ENCODE measurements at places on chromosomes 5 and 9.

DNA sequence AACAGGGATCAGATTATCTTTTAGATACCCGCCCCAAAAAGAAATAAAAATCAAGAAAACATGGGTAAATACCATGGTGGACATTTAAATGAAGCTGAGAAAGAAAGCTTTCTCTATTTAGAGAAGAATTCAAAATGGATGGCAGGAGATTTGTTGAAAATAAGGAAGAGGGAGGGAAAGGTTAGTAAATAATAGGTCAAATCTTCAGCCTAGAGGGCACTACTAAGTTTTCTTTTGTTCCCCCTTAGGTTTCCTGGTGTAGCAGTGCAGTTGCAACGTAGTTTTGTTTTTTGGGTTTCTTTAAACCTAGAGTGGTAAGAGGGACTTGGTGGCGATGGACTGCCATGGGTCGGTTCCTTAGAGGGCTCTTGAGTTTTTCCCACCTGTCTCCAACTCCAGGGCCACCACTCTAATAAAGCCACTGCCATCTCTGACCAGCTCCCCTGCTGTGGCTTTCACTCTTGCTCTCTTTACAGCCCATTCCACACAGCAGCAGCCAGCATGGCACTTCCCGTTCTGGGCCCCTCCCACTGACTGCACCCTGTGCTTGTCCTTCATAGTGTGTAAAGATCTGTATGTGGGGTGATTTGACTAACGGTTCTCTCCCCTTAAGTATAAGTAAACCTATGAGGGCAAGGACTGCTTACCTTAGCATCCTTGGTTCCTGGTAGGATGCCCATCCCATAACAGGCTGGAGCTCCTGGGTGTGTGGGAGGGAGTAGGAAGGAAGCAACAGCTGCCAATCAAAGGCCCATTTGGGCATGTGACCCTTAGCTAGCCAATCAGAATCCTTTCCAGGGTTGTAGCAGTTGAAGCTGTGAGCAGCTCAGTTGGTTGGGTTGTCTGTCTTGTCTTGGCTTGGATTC, 118.3 kb downstream of the SLC1A3 start:
- peak; percentile 80 for DNase-seq

GRCh38 chr5:90294604-90295003, 115.0 kb downstream of the CETN3 start:
- no peak for DNase-seq

DNA sequence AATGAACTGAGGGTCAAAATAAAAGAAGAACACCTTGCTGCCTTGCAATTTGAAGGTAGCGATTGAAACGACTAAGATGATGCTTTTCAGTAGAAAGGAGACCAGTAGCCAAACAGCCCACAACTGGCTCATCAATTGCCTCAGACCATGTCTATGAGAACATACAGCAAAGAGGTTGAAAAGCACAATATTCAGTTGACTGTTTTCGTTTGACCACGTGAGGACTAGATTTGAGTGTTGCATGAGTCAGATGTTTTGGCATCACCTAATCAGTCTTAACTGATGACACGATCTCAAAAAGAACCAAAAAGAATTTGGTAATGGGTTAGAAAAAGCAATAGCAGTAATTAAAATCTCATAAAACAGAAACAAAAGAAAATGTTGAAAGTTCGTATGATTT, 82.7 kb upstream of the IL7R start:
- DNase-seq: peak; percentile 60

- no peak for DNase-seq
Observed at GRCh38 chr9:72113056-72113455, 36.2 kb upstream of the GDA start.

- DNase-seq: no peak
Observed at GRCh38 chr9:115267790-115268189, 149.8 kb upstream of the TNC start.

DNA sequence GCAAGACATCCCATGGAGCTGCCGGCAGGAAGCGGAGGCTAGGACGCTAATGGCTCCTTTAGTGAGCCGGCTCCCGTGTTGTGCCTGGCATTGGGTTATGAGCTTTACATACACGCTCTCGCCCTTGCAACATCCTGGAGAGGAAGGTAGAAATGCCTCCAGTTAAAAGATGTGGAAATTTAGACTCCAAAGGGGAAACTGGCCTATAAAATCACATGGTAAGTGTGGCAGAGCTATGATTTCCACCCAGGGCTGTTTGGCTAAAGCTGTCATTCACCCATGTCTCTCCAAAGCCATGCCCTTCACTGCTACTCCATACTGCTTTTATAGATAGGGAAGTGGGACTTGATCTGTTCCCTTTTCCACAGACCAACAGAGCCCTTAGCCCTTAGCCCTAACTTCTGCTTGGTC, 5.2 kb downstream of the GM2A start:
- no peak for DNase-seq

DNA sequence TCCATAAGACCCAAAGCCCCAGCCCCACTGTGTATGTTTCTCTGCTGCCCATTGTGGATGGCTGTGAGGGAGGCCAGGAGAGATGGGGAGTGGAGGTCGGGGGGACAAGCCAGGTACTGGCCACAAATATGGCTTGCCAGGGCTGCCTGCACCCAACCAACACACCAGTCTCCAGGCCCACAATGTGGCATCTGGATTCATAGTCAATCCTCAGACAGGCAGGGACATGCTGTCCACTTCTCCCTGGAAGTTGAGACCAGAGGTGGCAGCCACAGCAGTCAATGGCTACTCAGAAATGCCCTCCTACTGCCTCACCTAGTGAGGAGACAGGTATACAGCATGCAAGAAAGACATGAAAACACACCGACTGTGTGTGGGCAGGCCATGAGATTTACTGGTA, 61.2 kb upstream of the SLC25A51 start:
- no peak for DNase-seq

GRCh38 chr5:105581988-105582690, 2019.5 kb upstream of the NUDT12 start:
- no peak for DNase-seq

GRCh38 chr9:114047717-114048116, 30.4 kb downstream of the AMBP start:
- no peak for DNase-seq

- no peak for DNase-seq
Observed at GRCh38 chr5:135894276-135894675, 1.4 kb downstream of the IL9 start.
